ENCODE measurements at places on chromosomes 2 and 18. TPM values are rescaled to one million over a fixed set of nuclear protein-coding genes. Genes with fewer than 3 reads are reported as not detected.

Gene RAMP1
- polyA plus RNA-seq, result 3.2 TPM

Gene CDH2
- polyA plus RNA-seq, result 15.3 TPM

Gene TMEM37
- polyA plus RNA-seq, result 0.75 TPM

Gene CCDC85A
- 0.05 TPM for polyA plus RNA-seq

Gene PRKRA
- 54.6 TPM for polyA plus RNA-seq

Gene DPP10
- not detected for polyA plus RNA-seq

Gene PSMA8
- polyA plus RNA-seq, result not detected

Gene LINC00305
- not detected for polyA plus RNA-seq

Gene CHN1
- 904 TPM for polyA plus RNA-seq

Gene SKA1
- polyA plus RNA-seq, result 16.3 TPM

Gene RGPD4
- not detected for polyA plus RNA-seq

Gene IL36A
- not detected for polyA plus RNA-seq

GRCh38 chr18:69755856-69756496 is 191.7 kb downstream of the CD226 start:
- DNase-seq, result no peak

GRCh38 chr2:73070643-73071359 is 711 bp downstream of the SFXN5 start:
- DNase-seq, result peak; percentile 42

GRCh38 chr2:234754126-234754525 is 197.7 kb upstream of the SH3BP4 start:
- no peak for DNase-seq

GRCh38 chr2:108911401-108911800 is 77.6 kb downstream of the EDAR start:
- no peak for DNase-seq

- no peak for DNase-seq
Measured at GRCh38 chr18:10142056-10142455, 228.2 kb downstream of the VAPA start.

DNA sequence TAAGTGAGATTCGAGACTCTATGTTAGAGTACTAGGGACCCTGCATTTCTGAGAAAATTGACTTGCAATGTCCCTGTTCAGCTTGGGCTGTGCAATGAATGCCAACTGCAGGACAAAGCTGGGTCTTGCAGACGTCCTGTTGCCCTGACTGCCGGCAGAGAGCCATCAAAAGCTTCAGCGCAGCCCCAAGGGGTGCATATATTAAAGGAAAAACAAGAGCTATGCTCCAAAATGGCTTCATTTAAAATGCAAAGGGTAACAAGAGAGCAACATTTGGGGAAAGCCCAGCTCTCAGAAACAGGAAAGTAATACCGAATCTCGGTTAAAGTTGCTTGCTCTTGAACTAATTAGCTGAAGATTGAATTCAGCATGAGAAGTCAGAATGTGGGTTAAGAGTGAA is 110.9 kb upstream of the PNPT1 start:
- DNase-seq, result no peak

DNA sequence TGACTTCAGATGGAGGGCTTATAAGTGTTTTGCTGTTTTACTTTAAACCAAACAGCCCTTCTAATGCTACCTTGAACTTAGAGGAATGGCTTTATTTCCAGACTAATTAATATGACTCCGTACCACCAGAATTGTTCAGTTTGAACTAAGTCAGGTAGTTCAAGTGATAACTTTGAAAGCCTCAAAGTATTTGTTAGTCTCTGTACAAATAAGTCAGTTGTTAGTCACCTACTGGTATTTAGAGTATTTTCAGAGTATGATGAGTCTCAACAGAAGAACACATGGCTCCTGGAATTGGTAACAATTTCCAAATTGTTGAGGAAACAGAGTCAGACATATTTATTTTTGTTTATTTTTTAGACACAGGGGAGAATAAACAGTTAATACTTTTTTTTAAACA is 381.8 kb upstream of the NRXN1 start:
- no peak for DNase-seq

DNA sequence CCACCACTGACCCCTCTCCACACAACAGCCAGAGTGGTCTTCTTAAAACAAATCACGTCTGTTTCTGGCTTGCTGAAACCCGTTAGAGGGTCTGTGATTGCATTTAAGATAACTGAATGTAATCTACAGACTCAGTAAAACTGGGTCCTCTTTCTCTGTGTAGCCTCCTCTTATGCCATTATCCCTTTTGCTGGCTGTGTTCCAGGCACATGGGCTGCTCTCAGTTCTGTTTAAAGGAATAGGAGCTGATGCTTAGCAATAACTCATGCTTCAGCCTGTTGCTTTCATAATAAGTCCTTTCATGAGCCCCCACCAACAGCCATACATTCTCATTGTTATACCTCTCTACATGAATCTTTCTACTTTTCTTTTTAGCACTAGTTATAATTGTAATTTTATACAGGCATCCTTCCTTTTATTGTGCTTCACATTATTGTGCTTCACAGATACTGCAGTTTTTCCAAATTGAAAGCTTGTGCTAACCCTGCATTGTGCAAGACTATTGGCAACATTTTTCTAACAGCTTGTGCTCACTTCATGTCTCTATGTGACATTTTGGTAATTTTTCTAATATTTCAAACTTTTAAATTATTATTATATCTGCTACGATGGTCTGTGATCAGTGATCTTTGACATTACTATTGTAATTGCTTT is 782.6 kb downstream of the MBD2 start:
- no peak for DNase-seq

DNA sequence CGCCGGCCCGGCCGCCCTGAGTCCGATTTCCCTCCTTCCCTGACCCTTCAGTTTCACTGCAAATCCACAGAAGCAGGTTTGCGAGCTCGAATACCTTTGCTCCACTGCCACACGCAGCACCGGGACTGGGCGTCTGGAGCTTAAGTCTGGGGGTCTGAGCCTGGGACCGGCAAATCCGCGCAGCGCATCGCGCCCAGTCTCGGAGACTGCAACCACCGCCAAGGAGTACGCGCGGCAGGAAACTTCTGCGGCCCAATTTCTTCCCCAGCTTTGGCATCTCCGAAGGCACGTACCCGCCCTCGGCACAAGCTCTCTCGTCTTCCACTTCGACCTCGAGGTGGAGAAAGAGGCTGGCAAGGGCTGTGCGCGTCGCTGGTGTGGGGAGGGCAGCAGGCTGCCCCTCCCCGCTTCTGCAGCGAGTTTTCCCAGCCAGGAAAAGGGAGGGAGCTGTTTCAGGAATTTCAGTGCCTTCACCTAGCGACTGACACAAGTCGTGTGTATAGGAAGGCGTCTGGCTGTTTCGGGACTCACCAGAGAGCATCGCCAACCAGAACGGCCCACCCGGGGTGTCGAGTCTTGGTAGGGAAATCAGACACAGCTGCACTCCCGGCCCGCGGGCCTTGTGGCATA is 4.6 kb downstream of the SIX2 start:
- DNase-seq, result no peak

GRCh38 chr18:11124054-11124453 is 25.3 kb downstream of the PIEZO2 start:
- no peak for DNase-seq

DNA sequence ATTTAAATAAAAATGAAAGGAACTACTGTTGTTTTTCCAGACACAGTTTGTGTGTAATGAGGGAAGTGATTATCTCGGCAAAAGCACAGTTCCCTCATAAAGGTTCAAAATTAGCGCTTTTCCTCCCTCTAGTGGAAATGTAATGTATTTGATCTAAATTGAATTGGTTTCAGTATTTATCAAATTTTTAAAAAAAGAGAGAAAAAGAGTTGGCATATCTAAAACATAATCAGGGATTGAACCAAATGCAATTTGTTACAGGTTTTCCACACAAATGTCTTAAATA is 37.5 kb downstream of the CMPK2 start:
- DNase-seq, result peak; percentile 40

DNA sequence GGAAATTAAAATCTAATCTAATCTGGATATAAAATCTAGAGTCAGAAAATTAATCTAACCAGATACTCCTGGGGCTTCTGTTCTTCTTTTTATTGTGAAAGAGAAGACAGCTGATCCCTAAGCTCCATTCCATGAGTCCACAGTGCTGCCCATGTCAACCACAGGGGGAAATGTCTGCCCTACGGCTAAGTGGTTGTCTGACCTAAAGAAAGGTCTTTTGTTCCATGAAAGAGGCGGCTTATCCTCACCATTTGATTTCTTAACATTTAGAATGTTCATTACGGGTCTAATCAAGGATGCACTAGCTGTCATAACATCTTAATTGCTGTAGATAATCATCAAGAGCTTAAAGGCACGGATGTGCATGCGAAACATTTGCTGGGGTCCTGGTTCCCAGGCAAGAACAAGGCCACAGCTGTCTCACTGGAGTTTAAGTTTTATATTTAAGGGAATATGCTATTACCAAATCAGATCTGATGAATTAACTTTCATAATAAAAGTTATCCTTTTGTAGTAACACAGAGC is 162.6 kb downstream of the PAX3 start:
- no peak for DNase-seq

- no peak for DNase-seq
Measured at GRCh38 chr2:168669151-168669550, 133.3 kb upstream of the NOSTRIN start.

- DNase-seq, result peak; percentile 42
Measured at GRCh38 chr2:25587361-25587760, 86.0 kb downstream of the DTNB start.

GRCh38 chr2:207086136-207086535 is 79.6 kb downstream of the KLF7 start:
- no peak for DNase-seq

GRCh38 chr2:189506514-189506976 is 65.3 kb downstream of the WDR75 start:
- DNase-seq, result no peak

DNA sequence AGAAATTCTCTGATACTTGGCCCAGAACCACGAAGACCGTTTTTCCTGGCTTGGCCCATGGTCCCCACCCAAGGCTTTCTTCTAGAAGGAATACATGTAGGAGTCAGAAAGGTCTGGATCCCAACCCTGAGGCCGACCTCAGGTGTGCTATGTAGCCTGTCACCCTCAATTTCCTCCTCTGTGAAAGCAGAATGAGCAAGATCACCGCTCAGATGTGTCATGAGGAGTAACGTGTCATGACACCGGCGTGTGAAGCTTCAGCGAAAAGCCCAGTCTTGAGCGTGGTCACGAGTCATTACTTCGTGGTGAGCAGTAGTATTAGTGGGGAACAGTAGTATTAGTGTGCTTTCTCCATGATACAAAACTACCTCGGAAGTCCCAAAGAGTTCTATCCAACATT is 103.4 kb downstream of the ALPK2 start:
- peak; percentile 69 for DNase-seq

DNA sequence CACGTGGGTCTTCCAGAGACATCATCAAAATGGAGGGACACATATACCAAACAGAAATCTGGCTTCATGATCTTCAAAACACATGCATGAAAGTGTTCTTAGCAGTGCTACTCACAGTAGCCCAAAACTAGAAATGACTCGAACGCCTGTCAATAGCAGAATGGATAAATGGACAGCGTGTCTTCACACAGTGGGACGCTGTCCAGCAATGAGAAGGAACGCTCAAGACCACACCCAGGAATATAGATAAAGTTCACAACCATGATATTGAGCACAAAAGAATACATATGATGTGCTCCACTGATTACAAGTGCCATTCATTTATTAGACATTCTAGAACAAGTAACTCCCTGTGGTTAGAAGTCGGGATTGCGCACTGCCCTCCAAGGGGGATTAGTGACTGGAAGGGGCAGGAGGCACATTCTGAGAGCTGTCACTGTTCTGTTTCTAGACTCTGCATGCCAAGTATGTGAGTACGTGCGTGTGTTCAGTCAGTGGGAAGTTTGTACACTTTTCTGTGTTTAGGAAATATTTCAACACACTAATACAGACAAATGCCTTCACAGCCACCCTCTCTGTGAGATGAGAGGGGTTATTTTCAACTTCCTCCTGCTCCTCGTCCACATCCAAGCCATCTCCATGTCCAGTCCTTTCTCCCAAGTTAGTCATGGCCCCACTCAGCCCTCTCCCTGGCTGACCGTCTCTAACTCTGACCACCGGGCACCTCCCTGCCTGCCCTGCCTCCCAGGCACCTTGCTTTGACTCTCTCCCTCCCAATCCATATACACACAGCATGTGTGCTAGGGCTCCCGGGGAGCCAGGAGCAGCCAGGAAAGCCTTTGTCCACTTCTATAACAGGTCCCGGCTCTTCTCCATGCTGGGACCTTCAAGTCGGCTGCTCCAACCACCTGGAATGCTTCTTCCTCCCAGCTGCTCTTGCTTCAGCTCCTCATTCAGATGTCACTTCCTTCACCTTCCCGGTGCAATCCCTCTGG is 26.9 kb upstream of the TNS1 start:
- DNase-seq, result no peak

- peak; percentile 75 for DNase-seq
Measured at GRCh38 chr2:29033172-29033571, 41.2 kb downstream of the PCARE start.

GRCh38 chr2:164479460-164479859 is 141.8 kb downstream of the GRB14 start:
- peak; percentile 45 for DNase-seq

- no peak for DNase-seq
Measured at GRCh38 chr2:168767258-168767657, 35.2 kb upstream of the NOSTRIN start.

GRCh38 chr2:20622731-20623130 is 28.2 kb downstream of the HS1BP3 start:
- DNase-seq, result no peak

- DNase-seq, result peak; percentile 41
Measured at GRCh38 chr2:117771969-117772630, 42.4 kb upstream of the DDX18 start.

DNA sequence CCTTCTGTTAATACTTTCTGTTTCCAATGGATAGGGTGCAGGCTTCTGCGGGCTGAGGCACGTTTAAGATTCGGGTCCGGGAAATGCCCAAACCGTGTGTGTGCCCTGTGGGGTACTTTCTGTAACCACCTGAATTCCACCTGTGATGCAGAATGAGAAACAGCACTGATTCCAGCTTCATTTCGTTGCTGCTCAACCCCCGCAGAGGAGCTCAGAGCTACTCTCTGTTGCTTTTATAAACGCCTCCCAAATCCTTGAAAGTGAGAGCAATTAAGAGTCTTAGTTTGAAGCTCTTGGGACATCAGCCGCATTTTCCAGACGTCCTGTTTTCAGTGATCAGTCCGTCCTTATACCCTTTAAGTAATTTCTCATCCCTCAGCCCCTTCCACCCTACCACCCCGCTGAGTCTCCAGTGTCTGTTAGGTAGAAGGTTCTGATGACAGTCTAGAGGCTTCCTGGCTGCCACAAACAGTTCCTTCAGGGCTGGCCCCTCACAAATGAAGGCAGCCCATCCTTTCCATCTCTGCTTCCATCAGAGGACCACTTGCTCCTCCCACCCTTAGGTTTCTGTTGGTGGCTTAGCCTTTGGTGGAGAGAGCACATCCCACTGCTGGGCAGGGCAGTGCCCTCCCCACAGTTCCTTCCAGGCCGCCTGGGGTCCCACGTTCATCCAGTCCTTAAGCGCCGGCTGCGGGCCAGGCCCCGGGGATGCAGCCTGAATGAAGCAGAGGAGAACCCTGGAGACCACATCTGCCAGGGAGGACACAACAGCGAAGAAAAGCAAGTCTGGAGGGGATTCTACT is 230.1 kb downstream of the SEPTIN10 start:
- no peak for DNase-seq
